Stimulated activated effector memory CD8-positive, alpha-beta T cell treated with anti-CD3 and anti-CD28 coated beads, Interleukin-12 subunit alpha, Interleukin-12 subunit beta, amount 100 ng/mL, for 72 hours (primary cell): ENCODE measurements at places on chromosomes 2 and 18.

DNA sequence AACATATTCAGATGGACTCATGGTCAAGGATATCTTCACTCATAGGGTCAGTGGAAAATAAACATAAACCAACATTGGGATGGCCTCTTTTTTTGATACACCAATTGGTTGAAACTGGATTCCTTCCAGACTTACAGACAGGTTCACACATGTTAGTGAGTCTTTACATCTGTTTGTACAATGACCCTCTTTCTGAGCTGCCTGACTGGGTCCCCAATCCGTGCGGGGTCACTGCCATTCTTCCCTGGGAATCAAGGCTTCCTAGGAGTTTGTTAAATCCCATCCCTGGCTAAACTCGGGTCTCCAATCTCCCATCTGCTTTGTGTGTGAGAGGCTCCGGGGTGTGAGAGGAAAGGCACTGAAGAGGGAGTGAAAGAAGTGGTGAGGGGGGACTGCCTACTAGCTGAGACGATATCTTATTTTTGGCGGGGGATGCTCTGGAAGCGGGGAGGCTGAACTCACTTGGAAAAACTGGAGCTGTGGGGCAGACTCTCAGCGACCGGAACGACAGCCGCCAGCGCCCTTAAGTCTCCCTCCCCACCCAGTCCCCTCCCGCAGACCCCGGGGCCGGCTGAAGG lies 487 bp downstream of the STARD6 start:
- DNase-seq: peak; percentile 10

- no peak for DNase-seq
Observed at GRCh38 chr2:107529146-107529545, 297.5 kb upstream of the RGPD4 start.

DNA sequence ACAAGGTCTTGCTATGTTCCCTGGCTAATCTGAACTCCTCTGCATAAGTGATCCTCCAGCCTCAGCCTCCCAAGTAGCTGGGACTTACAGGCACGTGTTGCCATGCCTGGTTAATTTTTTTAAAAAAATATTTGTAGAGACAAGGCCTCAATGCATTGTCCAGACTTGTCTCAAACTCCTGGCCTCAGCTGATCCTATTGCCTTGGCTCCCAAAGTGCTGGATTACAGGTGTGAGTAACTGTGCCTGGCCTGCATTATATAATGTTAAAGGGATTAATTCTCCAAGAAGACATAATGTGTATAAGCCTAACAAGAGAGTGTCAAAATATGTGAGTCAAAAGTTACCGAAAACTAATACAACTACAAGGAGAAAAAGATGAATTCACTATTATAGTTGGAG lies 32.2 kb downstream of the BUB1 start:
- no peak for DNase-seq

GRCh38 chr18:33906046-33906445 lies 318.7 kb downstream of the NOL4 start:
- DNase-seq: no peak

- DNase-seq: no peak
Observed at GRCh38 chr2:75012080-75012479, 53.6 kb downstream of the POLE4 start.

DNA sequence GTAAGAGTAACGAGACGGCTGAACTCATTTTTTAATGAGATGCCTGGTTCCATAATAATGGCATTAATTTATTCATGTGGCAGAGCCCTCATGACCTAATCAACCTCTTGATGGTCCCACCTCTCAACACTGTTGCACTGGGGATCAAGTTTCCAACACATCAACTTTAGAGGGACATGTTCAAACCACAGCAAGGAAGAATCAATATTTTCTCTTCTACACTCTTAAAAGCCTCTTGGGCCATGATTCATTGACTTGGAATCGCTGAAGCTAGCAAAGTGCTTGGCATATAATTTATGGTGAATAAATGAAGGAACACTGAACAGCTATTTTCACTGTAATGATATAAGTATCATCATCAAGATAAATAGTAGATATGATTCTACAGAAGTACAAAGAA lies 333.0 kb downstream of the TNS1 start:
- DNase-seq: no peak

- no peak for DNase-seq
Observed at GRCh38 chr18:55477499-55477859, 110.5 kb downstream of the TCF4 start.

- DNase-seq: no peak
Observed at GRCh38 chr18:66729442-66730239, 125.8 kb upstream of the CDH19 start.

DNA sequence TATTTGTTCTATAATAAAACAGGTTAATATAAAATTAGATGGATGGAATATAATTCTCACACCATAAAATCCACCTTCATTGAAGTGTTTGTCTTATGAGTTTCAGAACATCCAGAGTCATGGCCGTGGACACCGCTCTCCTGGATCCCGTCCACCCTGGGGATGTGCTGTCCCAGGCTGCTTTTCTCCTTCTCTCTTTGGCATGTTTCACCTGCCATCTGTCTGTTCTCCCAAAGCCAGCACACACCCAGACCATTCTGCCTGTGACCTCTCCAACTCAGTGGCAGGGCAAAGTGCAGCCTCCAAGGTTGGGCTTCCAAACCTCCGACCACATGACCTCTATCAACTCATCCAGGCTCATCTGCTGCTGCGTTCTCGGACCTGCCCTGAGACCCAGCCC lies 104.7 kb downstream of the MYT1L start:
- no peak for DNase-seq

- DNase-seq: no peak
Observed at GRCh38 chr18:24185805-24186204, 46.9 kb downstream of the CABYR start.

- DNase-seq: no peak
Observed at GRCh38 chr18:49479381-49480137, 7.5 kb downstream of the C18orf32 start.

DNA sequence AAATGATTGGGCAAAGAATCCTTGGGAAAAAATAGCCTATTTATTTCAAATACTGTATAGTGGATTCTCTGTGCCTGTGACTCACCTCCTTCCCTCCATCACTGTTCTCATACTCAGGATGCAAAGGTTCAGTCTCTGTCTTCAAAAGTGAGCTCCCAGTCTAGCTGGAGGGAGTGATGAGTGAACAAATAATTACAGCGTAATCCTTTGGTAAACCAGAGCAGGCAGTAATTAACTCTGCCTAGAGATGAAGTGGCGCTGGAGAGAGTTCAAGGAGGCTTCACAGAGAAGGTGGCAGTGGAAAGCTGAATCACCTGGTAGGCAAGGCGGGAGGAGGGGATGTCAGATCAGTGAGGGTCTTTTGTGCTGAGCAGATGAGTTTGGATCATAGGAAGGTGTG lies 6.5 kb downstream of the DGUOK start:
- DNase-seq: no peak

GRCh38 chr2:96954011-96954846 lies 32.2 kb downstream of the FAM178B start:
- peak; percentile 54 for DNase-seq

DNA sequence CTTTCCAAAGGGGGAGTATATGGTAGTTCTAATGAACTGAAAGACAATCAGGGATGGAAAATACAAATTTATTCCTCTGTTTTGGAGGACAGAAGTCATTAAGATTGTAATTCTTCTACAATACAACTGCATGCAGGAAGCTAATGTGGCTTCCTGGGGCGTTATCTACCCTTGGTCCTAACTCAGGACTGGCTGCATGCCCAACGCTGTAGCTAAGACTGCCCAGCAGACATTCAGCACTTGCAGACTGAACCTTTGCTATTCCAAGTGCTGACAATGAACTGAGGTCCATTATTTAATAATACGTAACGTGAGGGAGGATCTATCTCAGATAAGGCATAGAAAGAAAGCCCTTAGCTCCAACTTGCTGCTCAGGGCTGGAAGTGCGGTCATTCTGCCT lies 53.2 kb downstream of the ZAP70 start:
- DNase-seq: no peak

- DNase-seq: no peak
Observed at GRCh38 chr2:236237468-236238190, 26.6 kb downstream of the ASB18 start.

- DNase-seq: no peak
Observed at GRCh38 chr2:238998801-238999200, 150.9 kb downstream of the TWIST2 start.

DNA sequence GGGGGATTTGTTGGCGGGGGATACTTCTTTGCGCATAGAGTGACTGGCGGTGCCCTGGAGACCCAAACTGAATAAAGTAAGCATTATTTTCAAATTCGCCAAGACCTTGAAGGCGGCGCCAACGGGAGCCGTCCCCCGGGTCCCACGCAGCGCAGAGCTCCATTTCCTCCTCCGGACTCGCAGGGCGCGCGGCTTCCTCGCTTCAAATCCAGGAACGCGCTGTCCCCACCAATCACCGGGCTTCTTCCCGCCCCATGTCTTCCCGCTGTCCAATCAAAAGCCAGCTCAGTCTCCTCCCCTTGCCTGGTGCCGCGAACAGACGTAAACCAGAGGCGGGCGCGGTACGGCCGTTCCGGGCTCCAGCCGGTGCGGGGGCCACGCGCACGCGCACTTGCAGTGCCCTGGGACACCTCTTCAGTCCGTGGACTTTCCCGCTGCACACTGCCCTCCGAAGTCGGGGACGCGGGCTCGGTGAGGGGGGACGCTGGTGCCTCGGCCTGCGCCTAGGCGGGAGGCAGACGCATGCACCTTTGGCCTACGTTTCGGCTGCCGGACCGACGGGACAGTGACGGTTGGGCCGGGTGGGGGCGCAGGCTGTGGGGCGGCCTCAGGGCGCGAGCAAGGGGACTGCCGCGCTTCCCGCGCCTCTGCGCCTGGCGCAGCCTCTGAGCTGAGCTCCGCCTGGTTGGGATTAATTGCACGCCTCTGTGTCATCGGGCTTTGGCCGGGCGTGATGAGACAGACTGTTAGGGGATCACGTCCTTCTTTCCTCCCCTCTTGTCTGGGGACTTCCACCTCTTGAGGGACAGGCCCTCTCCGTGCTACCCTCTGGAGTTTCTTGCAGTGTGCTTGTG lies at the start of gene CEP192:
CEP192 (plus strand) TSS at position 396 of the 854 bp plus-strand sequence. CDS start 8,063 bp downstream, outside the sequence.
- peak; percentile 98 for DNase-seq

GRCh38 chr18:8800445-8800844 lies 95.1 kb downstream of the MTCL1 start:
- no peak for DNase-seq

- no peak for DNase-seq
Observed at GRCh38 chr18:70523035-70523791, 234.4 kb downstream of the SOCS6 start.

- no peak for DNase-seq
Observed at GRCh38 chr2:152049541-152049940, 49.3 kb downstream of the CACNB4 start.

DNA sequence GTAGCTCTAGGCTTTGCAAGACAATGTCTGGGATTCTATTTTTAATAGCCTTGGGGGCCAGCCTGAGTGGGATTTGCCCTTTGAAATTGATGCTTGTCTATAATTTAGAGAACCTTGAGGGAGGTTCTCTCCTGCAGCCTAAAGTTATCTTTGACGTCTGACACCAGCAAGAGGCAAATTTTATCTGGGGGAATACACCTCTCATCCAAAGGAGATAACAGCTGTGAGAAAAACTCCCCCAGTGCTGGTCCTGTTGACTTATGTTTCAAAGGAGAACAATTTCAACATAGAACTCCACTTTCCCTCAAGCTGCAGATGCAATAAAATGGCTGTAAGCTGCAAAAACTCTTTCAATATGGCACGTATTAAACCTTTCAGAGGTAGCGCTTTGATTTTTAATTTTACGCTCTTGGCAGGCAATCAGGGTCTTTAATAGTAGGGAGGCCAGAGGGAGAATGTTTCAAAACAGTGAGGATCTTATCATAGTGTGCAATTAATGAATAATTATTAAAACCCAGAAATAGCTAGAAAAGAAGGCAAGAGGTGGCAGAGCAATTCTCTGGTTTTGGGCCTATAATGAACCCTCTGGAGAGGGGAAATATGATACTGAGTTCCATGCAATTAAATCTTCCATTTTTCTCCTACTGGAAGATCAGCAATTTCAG lies 62.4 kb downstream of the LYPD1 start:
- DNase-seq: no peak

GRCh38 chr2:235127931-235128330 lies 176.1 kb downstream of the SH3BP4 start:
- no peak for DNase-seq

DNA sequence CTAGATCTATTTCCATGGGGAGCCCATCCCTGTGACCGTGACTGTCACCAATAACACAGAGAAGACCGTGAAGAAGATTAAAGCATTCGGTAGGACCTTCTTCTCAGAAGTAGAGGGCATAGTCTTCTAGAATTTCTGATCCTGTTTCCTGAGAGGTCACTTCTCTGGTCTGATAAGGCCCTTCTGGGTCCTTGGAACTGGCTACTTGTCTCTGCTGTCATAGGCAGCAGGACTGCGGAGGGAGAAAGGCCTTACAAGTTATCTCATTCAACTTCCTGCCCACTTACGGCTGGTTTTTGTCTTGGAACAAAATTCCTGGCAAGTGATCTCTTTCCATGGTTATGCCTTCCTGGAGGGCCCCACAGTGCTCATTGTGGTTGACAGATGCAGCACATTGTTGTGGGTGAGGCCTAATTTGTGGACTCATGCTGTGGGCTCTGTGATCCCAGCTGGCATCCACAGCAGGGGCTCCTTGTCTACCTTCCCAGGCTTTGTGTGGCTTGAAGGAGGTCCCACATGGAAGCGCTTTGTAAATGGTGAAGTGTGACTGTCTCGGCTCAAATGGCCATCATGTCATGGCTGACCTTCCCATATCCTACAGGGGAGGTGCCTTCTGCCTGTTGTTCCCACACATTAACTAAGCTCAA lies 22.0 kb downstream of the SAG start:
- no peak for DNase-seq

DNA sequence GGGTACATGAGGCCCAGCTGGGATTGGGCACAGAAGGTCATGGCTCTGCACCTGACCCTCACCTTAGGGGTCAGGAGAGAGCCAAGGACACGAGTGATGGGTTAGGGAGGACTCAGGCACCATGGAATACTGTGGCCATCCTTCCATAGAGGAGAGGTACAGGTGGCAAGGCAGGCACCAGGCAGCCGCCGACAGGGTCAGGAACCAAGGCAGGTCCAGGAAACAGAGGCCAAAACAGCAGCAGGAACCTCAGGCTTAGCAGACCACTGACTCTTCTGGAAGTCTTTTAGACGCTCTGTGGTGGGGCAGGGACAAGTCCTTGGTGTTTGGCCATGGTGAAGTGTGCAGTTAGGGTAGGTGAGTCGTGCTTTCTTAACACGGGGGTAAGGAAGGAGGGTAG lies 128.0 kb downstream of the NEDD4L start:
- DNase-seq: no peak

DNA sequence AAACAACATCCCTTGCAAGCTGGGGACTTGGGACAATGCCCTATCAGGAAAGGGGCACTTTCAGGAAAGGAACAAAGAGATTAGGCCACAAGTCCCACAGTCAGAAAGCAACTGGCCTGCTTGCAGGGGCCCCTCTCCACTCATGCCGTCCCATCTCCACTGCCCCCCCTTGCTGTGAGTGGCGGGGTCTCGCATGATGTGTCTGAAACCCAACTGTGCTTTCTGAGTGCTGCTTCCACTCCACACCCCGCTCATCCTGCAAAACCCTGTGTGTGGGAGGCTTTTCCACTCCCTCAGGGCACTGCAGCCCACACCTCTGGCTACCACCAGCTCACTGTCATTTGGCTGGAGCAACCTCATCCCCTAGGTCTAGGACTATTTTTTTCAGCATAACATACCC lies 7.9 kb downstream of the HS6ST1 start:
- DNase-seq: no peak
